Fibroblast of mammary gland (primary cell): ENCODE measurements at places on chromosomes 2 and 18.

GRCh38 chr2:100655446-100655845 lies 92.7 kb downstream of the PDCL3 start:
- no peak for DNase-seq

DNA sequence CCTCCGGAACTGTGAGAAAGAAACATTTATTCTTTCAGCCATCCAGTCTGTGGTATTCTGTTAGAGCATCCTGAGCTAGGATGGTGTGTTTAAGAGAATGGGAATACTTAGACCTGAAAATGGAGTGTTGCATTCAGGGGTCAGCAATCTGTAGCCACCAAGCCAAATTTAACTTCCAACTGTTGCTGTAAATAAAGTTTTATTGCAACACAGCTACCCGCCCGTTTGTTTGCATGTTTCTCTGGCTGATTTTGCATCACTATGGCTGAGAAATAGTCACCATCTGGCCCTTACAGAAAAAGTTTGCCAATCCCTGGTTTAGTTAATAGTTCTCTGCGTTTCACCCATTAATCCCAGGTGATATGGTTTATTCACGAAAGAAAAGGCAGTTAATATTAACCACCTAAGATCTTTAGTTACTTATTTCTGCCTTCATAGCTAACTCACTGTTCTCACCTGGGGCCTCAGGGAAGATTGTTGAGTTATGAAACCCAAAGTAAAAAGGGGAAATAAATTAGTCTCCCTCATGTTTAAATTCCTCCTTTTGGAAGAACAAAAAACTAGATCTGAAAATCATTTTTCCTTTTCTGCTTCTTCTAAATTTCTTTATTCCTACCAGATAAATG lies 9.5 kb upstream of the CYS1 start:
- no peak for DNase-seq

DNA sequence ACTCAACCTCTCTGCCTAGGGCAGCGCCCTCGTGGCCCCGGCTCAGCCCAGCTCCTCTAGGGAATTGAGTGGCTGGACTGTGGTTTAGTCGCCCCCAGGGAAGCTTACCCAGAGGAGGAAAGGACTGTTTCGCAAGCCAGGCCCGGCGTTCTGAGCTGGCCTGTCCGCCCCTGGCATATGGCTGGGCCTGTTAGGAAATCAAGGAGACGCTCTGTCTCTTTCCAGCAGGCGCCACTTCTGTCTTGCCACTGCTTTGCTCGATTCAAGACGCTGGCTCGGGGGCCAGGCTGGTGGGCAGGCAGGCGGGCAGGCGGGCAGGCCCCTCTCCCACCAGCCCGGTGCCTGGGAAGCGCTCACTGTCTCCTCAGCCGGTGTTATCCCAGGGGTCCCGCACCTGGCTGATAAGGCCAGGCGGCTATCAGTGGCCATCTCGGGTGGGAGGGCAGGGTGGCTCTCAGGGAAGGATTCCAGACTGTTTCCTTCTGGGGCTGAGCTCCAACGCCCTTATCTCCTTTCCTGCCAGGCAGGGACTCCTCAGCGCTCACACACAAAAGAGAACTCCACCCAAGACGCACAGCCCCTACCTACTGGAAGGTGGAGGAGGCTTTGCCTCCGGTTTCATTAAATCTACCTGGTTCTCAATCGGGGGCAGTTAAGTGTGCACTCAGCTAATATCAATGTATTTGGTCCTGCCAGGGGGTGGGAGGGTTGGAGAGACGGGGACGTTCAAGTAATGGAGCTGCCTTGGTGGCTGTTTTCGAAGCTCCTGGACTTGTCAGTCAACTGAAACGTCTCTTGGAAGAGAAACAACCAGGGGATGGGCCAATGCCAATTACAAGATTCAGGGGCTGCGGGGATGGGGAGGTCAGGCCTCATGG lies 109.1 kb downstream of the SMAD7 start:
- DNase-seq, result peak; percentile 73

- DNase-seq, result no peak
Observed at GRCh38 chr2:238743243-238744065, 104.4 kb upstream of the TWIST2 start.

DNA sequence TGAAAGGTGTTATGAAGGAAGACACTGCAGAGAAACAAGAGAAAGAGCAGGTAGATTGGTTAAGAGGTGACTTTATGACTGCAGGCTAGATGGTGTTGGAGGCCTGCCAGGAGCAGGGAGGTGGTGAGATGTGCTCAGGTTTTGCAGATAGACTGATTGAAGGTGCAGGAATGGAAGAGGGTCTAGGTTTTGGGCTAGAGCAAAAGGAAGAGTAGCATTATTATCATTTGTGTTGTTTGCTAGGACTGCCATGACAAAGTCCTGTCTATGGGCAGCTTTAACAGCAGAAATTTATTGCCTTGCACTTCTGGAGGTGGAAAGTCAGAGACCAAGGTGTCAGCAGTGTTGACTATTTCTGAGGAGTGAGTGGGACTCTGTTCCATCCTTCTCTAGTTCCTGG lies 172.9 kb upstream of the SOX11 start:
- no peak for DNase-seq

DNA sequence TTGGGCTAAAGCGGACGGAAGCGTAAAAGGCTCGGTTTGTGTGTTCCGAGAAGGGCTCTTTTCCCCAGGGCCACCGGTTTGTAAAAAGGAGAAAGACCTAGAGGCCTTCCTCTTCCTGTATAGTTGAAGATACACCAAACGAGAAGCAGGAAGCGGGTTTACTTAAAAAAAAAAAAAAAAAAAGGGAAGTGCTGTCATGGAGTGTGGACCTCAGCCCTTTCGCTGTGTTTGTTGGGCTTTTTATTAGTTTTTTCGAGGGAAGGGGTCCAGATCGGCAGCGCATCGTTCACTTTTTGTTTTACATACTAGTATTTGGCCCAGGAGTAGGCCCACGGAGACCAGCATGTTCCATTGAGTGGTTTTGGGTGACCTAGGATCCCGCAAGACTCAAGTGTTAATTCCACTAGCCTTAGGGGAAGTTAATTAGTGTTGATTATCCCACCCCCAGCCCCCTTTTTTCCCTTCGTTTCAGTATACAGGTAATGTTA lies 676 bp downstream of the ACTR2 start:
- peak; percentile 52 for DNase-seq

GRCh38 chr2:235757640-235758039 lies 263.8 kb downstream of the AGAP1 start:
- no peak for DNase-seq

- DNase-seq, result peak; percentile 70
Observed at GRCh38 chr2:44715671-44716081, 225.8 kb upstream of the SIX3 start.

DNA sequence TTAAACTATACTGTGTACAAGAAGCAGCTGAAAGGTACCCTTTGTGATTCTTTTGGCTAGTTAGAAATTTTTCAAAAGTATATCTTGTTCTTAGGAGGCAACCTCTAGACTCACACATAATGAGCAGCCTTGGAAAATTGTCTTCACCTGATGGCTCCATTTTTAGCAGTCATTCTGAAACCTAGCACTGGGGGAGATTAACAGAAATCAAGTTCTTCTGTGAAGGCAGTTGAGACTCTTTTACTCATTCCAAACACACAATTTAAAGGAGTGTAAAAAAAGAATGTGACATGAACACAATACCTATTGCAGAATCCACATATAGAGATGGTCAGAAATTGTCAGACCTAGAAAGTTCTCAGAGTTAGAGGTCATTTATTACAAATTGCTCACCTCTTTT lies 197.7 kb downstream of the UBE2E3 start:
- DNase-seq, result no peak

GRCh38 chr18:63339920-63340484 lies 20.4 kb upstream of the BCL2 start:
- peak; percentile 58 for DNase-seq

DNA sequence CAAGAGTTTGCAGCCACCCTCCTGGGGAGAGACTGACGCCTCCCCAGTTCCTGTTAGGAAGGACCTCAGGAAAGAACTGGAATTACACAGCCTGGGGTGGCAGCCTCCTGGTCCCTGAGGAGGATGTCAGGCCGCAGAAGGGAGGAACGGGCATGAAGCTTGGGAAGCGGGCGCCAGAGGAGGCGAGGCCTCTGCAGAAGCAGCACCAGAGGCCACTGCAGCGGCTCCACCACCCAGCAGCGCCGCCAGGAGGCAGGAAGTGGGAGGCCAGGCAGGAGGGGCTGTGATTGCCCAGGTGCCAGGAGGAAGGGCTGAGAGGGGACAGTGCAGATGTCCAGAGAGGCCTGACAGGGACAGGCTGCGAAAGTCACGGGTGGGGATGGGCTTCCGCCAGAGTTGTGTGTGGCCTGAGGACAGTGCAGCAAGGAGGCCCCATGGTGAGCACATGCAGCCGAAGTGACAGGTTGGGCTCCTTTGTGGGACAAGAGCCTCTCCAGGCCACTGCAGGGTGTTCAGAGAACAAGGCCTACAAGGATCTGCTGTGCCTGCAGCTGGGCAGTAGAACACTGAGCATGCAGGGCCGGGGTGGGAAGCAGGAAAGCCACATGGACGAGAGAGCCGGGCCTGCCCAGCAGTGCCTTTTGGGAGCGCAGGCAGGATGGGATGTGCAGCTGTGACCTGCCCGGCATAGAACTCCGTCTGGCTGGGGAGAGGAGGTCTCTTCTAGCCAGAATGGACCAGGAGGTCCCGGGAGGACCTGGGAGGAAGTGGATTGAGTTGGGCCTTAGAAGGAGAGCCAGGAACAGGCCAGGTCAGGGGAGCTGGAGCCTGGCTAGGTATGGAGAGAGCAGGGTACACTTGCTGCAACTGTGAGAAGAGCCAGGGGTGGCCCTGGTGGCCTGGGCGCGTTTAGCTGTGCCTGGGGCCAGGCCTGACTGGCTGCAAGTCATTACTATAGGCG lies 39.1 kb upstream of the ALPP start:
- no peak for DNase-seq

- DNase-seq, result no peak
Observed at GRCh38 chr2:157691695-157692094, 63.0 kb upstream of the ACVR1C start.

GRCh38 chr2:228444161-228444560 lies 262.7 kb upstream of the SPHKAP start:
- DNase-seq, result no peak

DNA sequence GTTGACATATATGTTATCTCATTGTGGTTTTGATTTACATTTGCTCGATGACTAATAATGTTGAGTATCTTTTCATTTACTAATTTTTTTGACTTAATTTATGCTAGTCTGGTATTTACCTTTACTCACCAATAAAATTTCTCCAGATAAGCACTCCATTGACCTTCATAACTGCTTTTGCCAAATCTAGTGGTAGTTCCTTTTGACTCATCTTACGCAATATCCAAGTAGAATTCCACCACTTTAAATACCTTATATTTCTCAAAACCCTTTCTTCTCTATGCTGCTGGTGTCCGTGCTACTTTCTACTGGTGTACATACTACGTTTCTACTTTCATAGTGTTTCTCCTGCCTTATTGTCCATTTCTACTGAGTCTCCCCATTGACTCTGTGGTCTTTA lies 407.6 kb upstream of the SPHKAP start:
- DNase-seq, result no peak

GRCh38 chr2:28869494-28870145 lies 489 bp downstream of the TRMT61B start:
- DNase-seq, result no peak

GRCh38 chr2:95352310-95353054 lies 50.0 kb upstream of the FAHD2A start:
- DNase-seq, result no peak

DNA sequence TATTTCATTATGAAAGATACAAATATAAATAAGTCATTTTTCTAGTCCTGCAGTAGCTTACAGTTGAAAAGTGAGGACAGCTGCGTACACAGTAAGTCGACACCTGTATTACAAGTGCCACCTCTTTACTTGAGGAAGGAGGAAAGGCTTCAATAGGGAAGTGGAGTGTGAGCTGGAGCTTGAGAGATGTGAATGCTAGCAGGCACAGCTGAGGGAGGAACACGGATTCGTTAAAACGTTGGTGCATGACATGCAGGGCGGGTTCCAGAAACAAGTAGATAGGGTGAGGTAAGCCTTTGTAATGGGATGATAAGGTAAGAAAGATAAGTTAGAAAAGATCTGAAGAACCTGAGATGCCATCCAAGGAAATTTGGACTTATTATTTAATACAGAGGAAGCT lies 98.1 kb upstream of the CSRNP3 start:
- no peak for DNase-seq

GRCh38 chr2:109331081-109331480 lies 202.1 kb downstream of the SH3RF3 start:
- DNase-seq, result peak; percentile 81

- no peak for DNase-seq
Observed at GRCh38 chr2:168698969-168699368, 103.5 kb upstream of the NOSTRIN start.

- no peak for DNase-seq
Observed at GRCh38 chr2:154291927-154292326, 406.6 kb upstream of the KCNJ3 start.

GRCh38 chr2:67798541-67799160 lies 264.2 kb downstream of the C1D start:
- DNase-seq, result peak; percentile 27

DNA sequence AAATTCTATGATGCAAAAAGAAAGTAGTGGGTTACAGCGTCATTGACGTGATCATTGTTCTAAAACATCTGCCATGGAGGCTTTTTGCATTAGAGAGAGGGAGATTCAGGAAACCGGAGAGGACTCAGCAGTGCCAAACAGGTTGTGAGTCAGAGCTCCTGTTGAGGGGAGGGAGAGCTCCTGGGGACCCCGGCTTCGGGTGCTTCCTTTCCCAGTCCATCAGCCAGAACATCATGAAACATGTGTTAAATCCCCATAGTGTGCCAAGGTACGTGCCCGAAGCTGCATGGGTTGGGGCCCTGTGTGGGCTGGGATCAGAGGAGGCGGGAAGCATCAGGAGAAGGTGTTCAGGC lies 791 bp upstream of the CYRIA start:
- peak; percentile 89 for DNase-seq

DNA sequence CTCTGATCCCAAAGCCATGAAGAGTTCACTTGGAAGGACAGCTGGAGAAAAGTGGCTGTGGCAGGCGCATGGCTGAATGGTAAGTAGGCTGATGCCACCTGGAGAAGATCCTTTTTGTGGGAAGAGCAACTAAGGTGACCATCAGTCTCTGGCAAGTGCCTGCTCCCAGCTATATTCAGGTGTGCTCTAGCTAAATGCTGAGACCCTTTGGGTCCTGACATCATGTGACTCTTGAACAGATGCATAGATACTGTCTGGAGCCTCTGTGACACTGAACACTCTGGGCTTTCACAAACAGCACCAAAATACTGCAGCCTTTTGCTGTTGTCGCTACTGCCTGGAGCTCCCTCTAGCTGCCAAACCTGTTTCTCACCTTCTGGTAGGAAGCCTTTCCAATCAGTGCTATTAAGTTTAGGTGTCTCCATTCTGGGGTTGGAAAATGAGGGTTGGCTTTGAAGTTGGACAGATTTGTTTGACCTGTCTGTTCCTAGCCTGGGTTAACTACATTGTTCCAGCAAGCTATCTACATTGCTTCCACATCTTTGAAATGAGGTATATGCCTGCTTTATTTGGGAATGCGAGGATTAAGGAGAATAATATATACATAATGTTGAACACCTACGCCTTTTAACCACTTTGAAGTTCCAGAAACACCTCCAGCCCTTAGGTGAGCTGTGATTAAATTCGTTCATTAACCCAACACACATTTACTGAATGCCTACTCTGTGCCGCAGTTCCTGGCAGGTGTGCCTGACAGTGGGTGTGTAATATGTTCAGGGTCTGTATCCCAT lies 3.1 kb downstream of the EGR4 start:
- peak; percentile 46 for DNase-seq
